ENCODE measurements at places on chromosomes 5 and 9. TPM values are rescaled to one million over a fixed set of nuclear protein-coding genes. Genes with fewer than 3 reads are reported as not detected.

The ADAMTS16 gene
- 61.0 TPM for polyA plus RNA-seq

The PMPCA gene
- 67.3 TPM for polyA plus RNA-seq

The SVEP1 gene
- 6.8 TPM for polyA plus RNA-seq

The DND1 gene
- polyA plus RNA-seq, result 1.0 TPM

The MEIKIN gene
- not detected for polyA plus RNA-seq

The C9orf153 gene
- polyA plus RNA-seq, result 0.06 TPM

The UGT3A2 gene
- 17.1 TPM for polyA plus RNA-seq

Measured in renal cortex interstitium (tissue), 15 donors.